Occipital lobe (tissue), 3 donors: ENCODE measurements at places on chromosomes 16 and 17. TPM values are rescaled to one million over a fixed set of nuclear protein-coding genes. Genes with fewer than 3 reads are reported as not detected.

The KCTD13 gene
- total RNA-seq: 15.6 TPM

The FA2H gene
- 0.16 TPM for total RNA-seq

The AIPL1 gene
- total RNA-seq: not detected

The CBFA2T3 gene
- total RNA-seq: 1.9 TPM

GRCh38 chr17:1474402-1475189 lies 17.9 kb downstream of the MYO1C start:
- DNase-seq: no peak

DNA sequence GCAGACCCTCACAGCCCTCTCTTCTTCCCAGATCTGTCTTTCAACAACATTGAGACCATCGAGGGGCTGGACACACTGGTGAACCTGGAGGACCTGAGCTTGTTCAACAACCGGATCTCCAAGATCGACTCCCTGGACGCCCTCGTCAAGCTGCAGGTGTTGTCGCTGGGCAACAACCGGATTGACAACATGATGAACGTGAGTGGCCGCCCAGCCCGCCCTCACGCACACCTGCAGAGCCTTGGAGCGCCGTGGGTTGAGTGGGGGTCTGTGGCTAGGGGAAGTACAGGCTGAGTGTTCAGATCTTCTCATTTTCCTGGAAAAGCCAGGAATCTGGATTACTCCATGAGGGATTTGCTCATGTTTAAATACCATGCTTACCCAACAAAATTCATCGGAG lies 15.2 kb downstream of the DRC3 start:
- no peak for DNase-seq

GRCh38 chr16:813204-813915 lies 12.8 kb upstream of the GNG13 start:
- no peak for DNase-seq

GRCh38 chr16:2048116-2048543 lies 345 bp downstream of the TSC2 start:
- no peak for DNase-seq

GRCh38 chr16:89691231-89691985 lies 4.9 kb downstream of the CDK10 start:
- DNase-seq: no peak

DNA sequence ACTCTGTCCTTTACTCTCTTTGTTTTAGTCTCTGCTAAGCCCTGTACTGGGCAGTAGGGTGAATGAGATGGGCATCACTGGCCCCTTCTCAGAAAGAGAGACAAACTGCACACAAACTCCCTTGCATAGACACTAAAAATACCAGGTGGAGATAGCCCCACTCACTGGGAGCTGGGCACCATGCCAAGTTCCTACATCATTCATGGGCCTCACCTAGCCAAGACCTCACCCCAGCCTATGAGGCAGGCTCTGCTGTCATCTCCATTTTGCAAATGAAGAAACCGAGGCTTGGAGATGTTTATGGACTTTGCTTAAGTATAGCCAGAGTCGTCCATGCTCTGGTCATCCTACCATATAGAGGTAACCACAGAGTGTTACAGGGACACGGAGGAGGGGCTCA lies 499.8 kb upstream of the CDH11 start:
- DNase-seq: no peak
